NCI-H1417 treated with DMSO at 0.1 percent for 48 hours (cell line): ENCODE measurements at places on chromosomes 5 and 9.

- no peak for DNase-seq
Observed at GRCh38 chr5:122053181-122054109, 24.6 kb downstream of the LOX start.

GRCh38 chr9:19512103-19512832, 103.5 kb downstream of the ACER2 start:
- no peak for DNase-seq

DNA sequence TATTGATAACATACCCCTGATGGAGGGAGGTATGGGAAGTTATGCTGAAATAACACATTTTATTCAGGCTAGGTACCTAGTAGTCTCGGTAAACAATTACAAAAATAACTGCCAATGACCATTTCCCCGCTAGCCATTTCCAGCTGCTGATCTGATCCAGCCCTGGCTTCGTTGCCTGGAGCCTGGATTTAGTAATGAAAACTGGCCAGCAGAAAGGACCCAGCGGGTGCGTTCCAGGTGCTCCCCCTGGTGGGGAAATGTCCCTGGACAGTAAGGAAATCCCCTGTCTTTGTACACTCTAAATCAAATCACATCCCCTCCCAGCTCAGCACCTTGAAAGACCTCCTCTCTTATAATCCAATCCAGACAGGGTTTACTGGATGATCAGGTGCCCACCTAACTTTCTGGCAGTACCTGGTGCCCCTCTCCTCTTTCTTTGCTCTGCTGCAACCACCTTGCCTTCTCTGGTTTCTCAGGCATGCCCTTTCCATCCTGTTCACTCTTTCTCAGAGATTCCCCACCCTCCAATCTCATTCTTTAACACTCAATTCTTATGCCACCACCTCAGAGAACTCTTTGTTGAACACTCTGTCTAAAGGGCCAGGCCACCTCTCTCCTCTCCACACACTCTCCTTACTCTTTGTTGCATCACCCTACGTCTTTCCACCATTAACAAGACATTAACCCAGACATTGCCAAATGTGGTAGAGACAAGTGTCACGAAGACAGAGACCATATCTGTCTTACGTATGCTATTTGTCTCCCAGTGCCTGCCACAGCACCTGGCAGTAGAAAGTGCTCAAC, 50.1 kb upstream of the SMAD5 start:
- no peak for DNase-seq

- DNase-seq, result no peak
Observed at GRCh38 chr5:114957384-114957783, 212.3 kb downstream of the TRIM36 start.

GRCh38 chr5:136031711-136032110, 2.9 kb downstream of the TGFBI start:
- DNase-seq, result no peak

- DNase-seq, result no peak
Observed at GRCh38 chr5:93219641-93220145, 361.3 kb downstream of the NR2F1-AS1 start.

GRCh38 chr5:32612134-32612888, 27.0 kb downstream of the SUB1 start:
- DNase-seq, result peak; percentile 56

- DNase-seq, result no peak
Observed at GRCh38 chr9:71985297-71985911, 74.0 kb downstream of the C9orf85 start.

GRCh38 chr5:62273687-62274086, 32.3 kb upstream of the KIF2A start:
- DNase-seq, result no peak

DNA sequence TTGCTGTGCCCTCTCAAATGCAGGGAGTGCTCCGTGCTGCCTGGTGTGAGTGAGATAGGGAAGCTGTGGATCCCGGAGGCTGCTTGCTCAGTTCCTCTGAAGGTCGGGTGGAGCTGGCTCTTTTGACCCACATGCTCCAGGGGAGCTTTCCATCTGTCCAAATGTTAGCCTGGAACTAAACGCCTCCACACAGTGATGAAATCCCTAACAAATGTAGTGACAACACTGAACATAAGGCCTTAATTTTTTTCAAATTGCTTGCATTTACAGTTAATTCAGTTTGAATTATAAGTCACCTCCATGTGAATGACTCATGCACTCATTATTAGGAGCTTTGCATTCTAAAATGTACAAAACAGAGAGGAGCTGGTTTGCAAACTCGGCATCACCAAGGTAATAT, 27.0 kb downstream of the PRDM6 start:
- no peak for DNase-seq

DNA sequence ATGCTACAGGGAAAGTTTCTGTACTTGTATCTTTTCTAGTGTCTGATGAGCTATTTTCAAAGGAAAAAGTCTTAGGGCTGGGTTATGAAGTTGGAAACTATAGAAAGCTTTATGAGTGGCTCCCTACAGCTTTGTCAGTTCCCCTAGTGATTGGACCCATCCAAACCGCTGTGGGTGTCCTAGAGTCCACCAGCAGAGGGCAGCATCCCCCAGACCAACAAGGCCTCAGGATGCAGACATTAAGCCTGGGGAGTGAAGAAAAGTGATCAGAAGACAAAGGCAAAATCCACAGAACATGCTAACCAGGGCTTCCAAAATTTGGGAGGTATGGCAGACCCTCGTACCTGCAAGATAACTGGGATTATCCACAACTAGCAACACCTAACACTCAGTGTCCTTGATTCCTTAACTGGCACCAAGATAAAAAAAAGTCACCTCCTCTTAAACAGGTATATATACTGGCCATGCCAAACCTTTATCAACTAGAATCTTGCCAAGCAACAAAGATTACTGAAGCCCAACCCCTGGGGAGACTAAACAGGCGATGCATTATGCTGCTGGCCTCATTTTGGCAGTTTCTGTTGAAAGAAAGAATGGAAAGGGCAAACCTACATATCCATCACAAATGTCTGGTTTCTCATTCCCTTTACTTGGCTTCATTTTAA, 110.4 kb upstream of the NR5A1 start:
- peak; percentile 33 for DNase-seq

- no peak for DNase-seq
Observed at GRCh38 chr5:168449166-168449565, 37.1 kb upstream of the RARS1 start.

DNA sequence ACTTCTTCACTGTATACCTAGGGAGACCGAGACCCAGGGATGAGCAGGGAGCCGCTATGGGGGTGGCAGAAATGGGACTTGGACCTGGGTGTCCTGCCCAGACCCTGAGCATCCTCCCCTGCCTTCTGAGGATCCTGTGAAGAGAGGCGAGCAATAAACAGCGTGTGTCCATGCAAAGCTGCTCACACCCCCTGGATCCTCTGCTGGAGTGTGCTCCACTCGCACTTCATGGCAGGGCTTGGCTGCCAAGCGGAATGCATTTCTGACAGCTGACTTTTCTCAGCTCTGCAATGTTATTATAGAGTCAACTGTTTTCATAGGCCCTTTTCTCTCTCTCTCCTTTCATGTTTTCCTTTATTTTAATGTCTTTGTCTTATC, 31.0 kb upstream of the ALDH1B1 start:
- DNase-seq, result no peak

- DNase-seq, result peak; percentile 81
Observed at GRCh38 chr5:23506329-23507236, 826 bp upstream of the PRDM9 start.

DNA sequence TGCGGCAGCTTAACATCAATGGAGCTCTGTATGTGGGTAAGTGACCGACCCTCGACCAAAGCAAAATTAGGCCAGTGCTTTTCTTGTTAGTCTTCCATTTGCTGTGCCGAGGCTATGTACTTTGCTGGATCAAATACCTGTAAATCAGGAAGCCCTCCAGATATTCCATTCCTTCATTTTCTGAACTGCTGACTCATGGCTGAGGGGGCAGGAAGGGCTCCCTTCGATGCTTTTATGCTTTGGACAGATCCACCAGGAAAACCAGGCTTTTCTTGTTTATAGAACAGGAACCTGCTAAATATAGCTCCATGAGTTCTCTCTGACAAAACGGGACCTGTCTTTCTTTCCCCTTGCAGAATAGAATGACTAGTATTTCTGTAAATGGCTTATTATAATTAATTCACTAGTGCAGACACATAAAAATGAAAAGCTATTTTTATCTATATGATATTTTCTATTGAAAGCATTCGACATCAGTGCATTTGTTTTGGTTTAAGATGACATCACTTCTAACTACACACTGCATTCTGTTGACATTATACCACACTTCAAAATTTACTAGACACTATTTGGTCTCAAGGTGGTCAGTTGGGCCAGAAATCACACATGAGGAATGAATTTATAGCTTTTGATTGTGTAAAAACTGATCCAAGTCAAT, 93.3 kb downstream of the LIFR start:
- DNase-seq, result no peak

- peak; percentile 16 for DNase-seq
Observed at GRCh38 chr5:142548739-142549275, 137.1 kb downstream of the FGF1 start.

DNA sequence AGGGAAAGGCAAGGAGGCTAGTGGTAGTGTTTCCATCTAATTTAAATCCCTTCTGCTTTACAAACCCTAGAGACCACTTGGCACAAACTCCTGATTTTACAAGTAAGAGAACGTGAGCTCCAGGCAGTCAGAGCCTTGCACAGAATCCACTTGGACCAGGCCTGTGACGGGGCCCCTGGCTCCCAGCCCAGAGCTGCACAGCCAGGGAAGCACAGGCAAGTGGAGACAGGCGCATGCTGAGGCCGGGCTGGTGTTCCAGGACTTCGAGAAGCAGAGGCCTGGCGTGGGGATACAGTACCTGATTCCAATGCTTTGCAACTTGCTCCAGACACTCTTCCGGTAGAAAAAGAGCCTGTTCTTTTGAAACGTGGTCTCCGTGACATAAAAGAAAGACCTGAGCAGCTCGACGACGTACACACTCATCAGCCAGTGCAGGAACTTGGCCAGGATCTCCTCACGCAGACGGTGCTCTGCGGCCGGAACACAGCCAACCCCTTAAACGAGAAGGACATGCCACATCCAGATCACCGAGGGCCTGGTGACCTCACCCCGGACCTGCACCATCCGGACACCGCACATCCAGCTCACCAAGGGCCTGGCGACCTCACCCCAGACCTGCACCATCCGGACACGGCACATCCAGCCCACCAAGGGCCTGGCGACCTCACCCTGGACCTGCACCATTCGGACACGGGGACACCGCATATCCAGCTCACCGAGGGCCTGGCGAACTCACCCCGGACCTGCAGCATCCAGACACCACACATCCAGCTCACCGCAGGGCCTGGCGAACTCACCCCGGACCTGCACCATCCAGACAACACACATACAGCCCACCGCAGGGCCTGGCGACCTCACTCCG, 12.5 kb downstream of the TERT start:
- no peak for DNase-seq

- no peak for DNase-seq
Observed at GRCh38 chr9:111300140-111300735, 29.8 kb downstream of the OR2K2 start.

GRCh38 chr9:93306081-93306480, 122.1 kb downstream of the WNK2 start:
- no peak for DNase-seq

DNA sequence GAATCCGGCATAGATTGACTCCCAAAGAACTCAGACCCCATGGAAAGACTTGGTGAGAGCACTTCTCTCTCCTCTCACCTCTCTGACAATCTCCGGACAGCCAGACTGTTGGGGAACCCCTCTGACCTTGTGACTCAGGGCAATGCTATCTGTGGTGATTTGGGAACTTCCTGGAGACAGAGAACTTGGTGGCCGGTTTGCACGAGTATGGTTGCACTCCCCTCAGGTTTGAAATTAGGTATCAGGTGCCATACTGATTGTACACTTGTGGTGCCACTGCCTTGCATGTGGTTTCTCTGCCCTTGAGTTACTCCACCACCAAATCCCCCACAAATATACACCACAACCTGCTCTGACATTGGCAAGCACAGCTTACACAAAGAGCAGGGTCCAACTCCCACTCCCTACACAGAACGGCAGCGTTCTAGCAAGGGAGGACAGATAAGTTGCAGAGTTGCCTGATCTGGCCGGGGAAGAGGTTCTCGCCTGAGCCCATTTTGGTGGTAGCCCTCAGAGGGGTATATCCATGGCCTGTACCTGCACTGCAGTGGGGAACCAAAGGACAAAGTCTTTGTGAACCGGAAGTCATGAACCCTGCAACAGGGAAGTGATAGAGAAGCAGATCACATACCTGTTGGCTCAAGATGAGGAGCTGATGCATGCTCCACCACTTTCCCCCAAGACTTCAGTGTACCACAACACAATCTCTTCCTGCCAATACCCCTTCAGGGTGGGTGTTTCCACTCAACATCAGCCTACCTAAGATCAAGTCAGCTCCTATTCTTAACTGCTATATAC, 255.1 kb downstream of the MCTP1 start:
- no peak for DNase-seq

- DNase-seq, result no peak
Observed at GRCh38 chr5:168174376-168174775, 117.1 kb upstream of the WWC1 start.
